Stimulated activated CD8-positive, alpha-beta memory T cell treated with anti-CD3 and anti-CD28 coated beads, Interleukin-15, amount 100 ng/mL, for 1 hour (primary cell): ENCODE measurements at places on chromosomes 12 and 14.
A peak's percentile ranks its signal among the peaks of the same experiment; 100 is the strongest.

GRCh38 chr14:53793790-53794505 is 162.7 kb downstream of the BMP4 start:
- DNase-seq, result no peak

DNA sequence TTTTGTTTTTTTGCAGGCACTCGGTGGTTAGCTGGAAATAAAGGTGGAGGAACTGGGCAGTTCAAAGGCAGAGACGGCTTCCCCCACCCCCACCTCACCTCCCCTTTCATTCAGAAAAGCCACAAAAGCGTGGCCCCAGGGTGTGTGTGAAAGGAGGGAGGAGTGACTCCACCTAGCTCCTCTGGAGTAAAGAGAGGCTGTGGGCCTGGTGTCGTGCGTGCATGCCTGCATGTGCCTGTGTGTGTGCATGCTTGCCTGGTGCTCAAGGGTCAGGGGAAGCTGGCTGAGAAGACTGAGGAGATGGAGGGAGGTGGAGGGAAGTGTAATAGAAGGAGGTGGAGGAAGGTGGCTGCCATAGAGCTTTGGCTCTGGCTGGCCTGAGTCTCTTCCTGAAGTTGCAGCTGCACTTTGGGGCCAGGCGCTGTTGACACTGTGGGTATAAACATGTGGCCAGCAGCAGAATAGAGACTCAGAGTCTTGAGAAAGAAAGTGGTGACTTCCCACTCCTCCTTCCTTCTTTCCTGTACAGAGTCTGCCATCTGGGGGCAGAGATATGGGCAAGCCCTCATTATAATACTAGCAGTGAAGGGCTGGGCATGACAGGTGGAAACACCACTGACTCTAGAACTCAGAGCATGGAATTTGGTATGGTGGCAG is 36.9 kb upstream of the SINHCAF start:
- no peak for DNase-seq

- peak; percentile 25 for DNase-seq
These were observed 19.3 kb upstream of the KRT7 start for GRCh38 chr12:52213564-52214420.

GRCh38 chr12:55818140-55818728 is 393 bp downstream of the ORMDL2 start:
- DNase-seq, result no peak

DNA sequence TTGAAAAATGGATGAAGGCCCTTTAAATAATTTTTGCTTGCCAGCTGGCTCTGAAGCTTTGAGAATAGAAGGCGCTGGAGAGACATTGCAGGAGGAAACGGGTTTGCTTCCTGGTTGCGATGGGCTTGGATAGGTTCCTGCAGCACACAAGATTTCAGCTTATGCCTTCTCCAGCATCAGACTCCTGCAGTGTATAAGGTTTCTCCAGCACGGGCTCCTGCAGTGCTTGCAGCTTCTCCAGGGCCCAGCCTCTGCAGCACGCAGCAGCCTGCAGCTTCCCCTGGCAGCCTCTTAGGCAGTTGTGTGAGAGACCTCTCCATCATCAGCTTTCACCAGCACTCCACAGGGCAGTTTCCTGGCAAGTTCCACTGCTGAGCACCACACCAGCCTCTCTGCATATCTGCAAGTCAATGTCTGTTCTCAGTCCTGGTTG is 78.7 kb upstream of the ZDHHC17 start:
- DNase-seq, result no peak

- no peak for DNase-seq
These were observed 18.3 kb upstream of the SLC35F4 start for GRCh38 chr14:57884175-57884574.

DNA sequence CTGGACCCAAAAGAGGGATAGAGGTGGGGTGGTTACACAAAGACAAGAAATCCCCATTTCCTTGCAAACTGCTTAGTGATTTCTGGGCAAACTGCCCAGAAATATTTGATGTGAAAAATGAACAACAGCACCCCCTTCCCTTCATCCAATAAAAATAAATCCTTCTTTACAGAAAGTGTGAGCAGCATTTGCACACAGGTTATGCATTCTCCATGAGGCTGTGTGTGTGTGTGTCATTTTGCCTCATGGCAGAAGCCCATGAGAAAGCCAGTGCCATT is 17.2 kb upstream of the NRXN3 start:
- no peak for DNase-seq

DNA sequence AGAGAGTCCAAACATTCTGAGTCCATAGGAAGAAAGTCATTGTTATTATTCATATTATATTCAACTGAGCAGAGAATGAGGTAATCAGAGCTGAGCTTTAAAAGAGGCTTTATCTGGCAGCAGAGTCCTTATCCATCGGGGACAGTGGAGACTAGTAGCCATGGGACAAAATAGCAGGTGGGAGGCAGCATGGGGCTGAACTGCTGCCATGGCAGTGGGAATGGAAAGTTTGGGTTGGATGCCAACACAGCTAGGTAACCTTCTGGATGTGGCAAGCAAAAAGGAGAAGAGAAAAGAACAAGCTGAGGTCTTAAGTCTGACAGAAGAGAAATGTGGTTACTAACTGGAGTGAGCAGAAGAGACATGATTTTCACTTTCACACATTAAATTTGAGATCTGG is 71.0 kb upstream of the CDKN3 start:
- no peak for DNase-seq

GRCh38 chr12:24617471-24617870 is 331.4 kb downstream of the BCAT1 start:
- no peak for DNase-seq

DNA sequence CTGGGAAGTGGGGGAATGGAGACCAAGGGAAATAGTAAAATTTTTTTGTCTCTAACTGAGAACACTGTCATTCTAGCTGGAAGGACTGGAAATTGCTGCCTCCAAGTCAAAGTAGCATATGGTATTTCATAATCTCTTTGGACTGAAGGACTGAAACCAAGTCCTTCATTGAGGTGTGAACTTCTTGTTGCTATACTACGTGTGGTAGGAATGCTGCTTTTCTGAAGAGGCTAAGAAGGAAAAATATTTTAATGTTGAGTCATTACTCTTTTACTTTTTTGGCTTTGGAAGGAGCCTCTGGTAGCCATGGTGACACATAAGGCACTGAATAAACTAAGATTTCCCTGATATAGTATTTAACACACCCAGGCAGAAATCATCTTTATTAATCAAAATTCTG is 465.4 kb downstream of the NPAS3 start:
- DNase-seq, result no peak

GRCh38 chr12:122312926-122313325 is 46.6 kb upstream of the VPS33A start:
- DNase-seq, result no peak

DNA sequence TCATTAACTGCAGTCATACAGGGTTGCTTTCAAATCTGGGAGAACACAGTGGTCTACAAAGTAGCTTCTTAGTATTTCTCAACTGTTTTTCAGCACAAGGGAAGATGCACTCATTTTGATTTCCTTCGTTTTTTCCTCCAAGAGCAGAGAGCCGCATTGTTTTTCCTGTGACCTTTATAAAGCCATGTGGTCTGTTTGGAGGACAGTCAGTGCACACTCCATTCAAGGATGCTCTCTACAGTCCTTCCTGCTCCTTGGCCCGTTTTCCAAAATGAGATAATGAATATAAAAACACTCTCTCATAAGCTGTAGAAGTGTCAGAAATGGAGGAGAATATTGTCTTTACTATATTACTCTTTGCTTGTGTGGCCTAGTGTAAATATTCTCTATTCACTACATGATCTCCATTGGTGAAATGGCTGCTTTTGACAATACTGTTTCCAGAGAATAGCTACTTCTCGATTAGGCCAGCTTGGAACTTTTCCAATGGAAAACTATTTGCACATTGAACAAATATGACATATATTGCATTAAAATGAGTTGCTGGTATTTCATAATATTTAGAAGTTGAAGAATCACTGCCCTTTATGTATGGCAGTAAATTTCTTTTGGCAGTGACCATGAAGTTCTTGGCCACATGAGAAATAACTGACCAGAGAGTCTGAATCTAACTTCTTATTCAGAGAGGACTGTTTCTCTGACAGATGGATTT is 393.1 kb upstream of the RGS6 start:
- no peak for DNase-seq

DNA sequence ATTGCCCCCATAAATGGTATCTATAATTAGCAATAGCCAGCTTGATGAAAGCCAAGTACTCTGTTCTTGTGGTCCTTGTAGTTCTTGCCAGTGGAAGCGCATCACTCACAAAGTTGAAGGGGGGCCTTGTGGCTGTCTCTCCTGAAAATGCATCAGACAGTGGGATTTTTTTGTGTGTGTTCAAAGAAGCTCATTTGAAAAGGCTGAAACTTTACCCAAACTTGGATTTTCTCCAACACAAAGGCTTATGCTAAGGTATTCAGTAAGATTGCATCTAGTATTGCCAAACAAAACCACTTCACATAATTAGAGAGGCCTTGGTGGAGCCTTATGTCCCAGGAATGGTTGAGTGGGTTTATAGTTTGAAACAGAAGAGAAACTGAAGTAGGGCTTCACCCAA is 216.7 kb upstream of the TMTC1 start:
- DNase-seq, result no peak

DNA sequence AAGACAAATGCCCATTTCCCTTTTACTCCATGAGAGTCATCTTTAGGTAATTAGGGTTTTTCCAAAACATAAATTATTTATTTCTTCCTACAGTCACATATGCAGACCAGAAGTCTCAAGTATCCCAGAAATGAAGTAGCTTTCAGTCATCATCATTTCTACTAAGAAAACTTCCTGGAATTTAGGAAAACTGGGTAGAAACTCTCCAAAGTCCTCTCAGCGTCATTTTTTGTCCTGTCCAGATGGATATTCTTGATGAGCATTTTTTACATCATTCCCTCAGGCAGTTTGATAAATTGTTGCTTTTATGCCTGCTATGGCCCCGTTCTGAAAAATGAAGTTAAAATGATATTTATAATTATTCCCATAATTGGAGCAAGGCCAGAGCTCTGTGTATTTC is 93.9 kb upstream of the DCN start:
- no peak for DNase-seq

GRCh38 chr14:64734990-64735389 is 30.8 kb downstream of the PLEKHG3 start:
- no peak for DNase-seq

- no peak for DNase-seq
These were observed 173.5 kb downstream of the PAX9 start for GRCh38 chr14:36835128-36835527.

DNA sequence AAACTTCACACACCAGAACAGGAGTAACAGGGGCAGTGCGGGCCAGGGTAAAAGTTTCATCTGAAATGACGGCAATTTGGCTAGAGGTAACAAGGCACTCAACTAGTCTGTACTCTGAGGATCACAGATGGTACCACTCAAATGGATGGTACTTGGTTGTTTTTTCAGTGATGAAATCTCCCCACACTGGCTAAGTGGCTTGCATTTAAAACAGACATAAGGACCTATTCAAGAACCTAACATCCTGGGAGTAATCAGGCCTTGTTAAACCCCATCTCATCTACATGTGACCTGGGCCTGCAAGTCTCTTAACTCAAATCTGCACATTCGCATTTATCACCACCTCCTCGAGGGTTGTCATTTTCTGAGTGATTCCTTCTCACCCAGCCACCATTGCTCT is 90.8 kb downstream of the PRKAB1 start:
- no peak for DNase-seq

- no peak for DNase-seq
These were observed 10.1 kb upstream of the SMCO3 start for GRCh38 chr12:14824012-14824634.

- no peak for DNase-seq
These were observed 38.1 kb upstream of the IL22 start for GRCh38 chr12:68291396-68292036.

DNA sequence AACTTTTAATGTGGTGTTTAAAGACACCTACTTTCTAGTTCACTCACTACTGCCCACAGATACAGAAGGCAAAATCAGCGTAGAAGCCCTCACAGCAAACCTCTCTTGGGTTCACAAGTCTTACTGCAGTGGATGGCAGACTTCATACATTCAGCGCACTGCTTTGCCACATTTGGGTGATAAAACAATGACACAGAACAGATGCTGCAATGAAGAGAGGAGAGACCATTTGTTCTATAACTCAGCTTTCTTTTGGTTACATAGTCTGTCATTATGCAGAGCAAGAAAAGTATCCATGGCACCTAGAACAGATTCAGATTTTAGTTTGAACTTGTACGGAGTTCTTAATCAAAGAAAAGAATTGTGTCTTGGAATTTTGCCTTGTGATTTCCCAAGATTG is 459.0 kb downstream of the BCAT1 start:
- DNase-seq, result no peak

DNA sequence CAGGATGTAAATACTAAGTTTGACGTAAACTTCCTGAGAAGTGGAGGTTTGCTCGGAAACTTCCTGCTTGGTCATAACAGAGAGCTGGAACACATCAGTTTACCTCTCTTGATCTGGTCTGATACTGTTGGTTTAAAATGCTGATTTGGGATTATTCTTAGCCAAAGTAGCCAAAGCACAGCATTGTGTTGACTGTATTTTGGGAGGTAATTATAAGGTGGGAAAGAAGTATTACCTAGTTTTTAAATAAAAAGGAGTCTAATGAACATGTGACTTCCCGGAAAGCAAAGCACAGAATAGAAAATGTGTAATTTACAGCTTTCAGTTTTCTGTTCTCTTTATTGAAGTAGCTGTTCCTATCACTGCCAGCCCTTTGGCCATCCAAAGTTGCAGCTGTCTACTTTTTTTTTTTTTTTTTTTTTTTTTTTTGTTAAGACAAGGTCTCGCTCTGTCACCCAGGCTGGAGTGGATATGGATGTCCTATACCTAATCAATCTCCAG is 52.2 kb upstream of the SRP54 start:
- DNase-seq, result no peak

- peak; percentile 59 for DNase-seq
These were observed 8.8 kb upstream of the GNPTAB start for GRCh38 chr12:101839324-101840283.

GRCh38 chr12:98185606-98186005 is 329.8 kb upstream of the TMPO start:
- DNase-seq, result no peak

GRCh38 chr12:62882696-62883095 is 52.3 kb downstream of the PPM1H start:
- no peak for DNase-seq

DNA sequence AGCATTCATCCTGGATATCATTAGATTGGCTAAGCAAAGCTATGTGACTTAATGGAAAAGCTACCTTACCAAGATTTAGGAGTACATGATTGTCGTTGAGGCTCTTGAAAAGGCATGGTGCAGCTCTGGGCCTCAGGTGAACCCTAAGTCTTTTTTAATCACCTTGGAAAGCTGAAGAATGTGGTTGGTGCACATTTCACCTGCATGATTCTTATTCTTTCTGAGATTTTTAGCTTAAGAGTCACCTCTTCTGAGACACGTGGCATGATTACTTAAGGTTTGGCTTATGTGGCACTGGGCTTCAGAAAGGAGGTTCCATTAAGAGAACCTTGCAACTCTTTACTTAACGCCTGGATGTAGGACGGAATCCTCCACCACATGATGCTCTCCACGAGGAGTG is 498.5 kb downstream of the TMEM117 start:
- no peak for DNase-seq

- DNase-seq, result no peak
These were observed 52.6 kb downstream of the IFT81 start for GRCh38 chr12:110176745-110177144.

GRCh38 chr12:80937391-80938238 is at the start of gene LIN7A:
Gene LIN7A, minus strand, starts transcription at chr12:80937934. Its CDS starts 212 bp downstream, at chr12:80937722.
- no peak for DNase-seq
